ENCODE measurements at places on chromosomes 1 and 21.

DNA sequence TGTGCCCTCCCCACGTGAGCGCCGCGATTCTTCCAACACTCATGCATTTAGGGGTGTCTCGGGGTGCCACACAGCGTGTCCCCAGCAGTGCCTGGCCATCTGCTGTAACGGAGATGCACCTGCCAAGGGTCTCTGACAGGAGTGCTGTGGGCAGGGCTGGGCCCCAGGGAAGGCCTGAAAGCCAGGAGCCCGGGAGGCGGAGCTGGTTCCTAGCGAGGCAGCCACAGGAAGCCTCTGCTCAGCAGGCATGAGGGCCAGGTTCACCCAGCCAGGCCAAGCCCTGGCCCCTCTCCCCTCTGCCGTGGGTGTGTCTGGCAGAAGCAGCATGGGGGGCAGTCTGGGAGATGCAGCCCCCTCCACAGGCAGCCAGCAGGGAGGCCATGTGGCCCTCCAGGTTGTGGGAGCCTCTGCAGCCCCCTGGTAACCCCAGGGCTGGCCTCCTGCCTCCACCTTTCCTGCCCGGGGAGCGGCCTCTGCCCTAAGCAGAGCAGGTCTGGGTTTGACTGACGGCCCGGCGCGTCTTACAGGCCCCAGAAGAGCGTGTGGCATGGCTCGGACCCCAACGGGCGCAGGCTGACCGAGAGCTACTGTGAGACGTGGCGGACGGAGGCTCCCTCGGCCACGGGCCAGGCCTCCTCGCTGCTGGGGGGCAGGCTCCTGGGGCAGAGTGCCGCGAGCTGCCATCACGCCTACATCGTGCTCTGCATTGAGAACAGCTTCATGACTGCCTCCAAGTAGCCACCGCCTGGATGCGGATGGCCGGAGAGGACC is 30.4 kb downstream of the SLC19A1 start:
- no peak for DNase-seq

DNA sequence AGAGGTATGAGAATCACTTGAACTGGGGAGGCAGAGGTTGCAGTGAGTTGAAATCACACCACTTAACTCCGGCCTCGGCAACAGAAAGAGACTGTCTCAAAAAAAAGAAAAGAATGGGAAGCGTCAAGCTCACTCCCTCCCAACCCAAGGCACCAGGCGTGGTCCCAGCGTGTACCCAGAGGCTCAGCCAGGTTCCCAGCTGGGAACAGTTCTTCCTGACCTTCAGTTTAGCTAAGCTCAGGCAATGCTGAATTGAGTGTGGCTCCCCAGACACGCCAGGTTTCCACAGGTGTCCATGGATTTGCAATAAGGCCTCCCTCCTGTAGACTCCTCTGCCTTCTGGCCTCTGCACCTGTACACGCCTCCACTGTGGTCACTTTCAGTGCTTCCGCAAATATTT is 140.7 kb upstream of the TMEM51 start:
- no peak for DNase-seq

DNA sequence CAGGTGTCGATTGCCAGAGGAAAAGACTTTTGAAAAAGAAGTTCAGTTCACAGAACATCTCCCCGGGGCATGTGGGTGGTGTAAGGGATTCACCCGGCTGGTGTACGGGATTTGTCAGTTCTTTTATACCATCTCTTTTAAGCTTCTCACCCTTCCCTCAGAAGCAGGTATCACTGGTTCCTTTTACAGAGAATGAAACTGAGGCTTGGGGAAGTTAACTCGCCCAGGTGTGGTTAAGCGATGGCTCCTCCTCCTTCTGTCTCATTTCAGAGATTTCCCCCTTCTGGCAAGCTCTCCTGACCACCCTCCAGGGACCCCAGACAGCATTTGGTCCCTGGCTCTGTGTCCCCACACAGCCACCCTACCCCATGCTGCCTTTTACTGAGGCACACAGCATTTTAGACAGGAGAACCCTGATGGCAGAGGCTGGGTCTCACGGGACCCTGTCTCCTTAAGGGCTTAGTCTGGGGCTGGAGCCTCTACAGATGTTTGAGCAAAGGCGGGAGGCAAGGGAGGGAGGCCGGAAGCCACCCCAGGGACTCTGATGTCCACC is 2.8 kb upstream of the ECE1 start:
- no peak for DNase-seq

- DNase-seq, result no peak
These were observed 66.4 kb downstream of the DAB1 start for GRCh38 chr1:57357462-57357861.

- no peak for DNase-seq
These were observed 22.1 kb downstream of the HSPG2 start for GRCh38 chr1:21914880-21915640.

DNA sequence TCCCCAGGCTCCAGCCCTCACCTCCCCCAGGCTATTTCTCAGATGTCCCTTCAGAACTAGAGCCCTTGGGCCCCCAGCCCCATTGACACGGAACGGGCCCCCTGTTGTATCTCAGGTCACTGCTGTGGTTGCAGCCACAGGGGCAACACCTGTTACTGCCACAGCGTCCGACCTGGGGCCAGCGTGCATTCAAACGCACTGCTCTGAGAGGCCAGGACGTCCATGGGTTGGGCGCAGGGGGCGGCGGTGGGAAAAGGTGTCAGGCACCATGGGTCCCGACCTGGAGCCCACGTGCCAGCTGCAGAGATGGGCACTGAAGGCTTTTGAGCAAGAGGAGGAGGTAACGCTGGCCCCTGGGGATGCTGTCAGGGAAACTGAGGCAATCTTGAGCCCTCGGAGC is 13.3 kb downstream of the FAAP20 start:
- no peak for DNase-seq

DNA sequence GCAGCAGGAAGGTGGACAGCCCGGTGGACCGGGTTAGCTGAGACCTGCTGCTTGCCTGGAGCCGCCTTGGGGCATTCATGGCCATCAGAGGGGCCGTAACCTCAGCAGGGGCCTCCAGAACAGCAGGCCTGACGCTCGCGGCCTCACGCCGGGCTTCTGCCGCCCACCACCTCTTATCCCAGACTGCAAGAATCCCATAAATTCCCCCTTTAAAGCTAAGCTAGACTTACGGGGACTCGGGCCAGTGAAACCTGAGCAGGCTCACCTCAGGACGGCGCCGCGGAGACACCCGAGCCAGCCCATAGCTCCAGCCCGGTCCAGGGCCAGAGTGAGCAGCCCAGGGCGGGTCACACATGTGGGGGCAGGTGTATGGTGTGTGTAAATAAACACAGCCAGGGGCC is 132.3 kb downstream of the GLIS1 start:
- no peak for DNase-seq

GRCh38 chr1:175217721-175218531 is 25.4 kb upstream of the KIAA0040 start:
- DNase-seq, result no peak

GRCh38 chr1:155241069-155241679 is 14.1 kb downstream of the ENTREP3 start:
- peak; percentile 76 for DNase-seq

- no peak for DNase-seq
These were observed 24.7 kb upstream of the DNASE2B start for GRCh38 chr1:84373436-84374141.

- DNase-seq, result no peak
These were observed 651.8 kb downstream of the LMO4 start for GRCh38 chr1:87980494-87980893.

DNA sequence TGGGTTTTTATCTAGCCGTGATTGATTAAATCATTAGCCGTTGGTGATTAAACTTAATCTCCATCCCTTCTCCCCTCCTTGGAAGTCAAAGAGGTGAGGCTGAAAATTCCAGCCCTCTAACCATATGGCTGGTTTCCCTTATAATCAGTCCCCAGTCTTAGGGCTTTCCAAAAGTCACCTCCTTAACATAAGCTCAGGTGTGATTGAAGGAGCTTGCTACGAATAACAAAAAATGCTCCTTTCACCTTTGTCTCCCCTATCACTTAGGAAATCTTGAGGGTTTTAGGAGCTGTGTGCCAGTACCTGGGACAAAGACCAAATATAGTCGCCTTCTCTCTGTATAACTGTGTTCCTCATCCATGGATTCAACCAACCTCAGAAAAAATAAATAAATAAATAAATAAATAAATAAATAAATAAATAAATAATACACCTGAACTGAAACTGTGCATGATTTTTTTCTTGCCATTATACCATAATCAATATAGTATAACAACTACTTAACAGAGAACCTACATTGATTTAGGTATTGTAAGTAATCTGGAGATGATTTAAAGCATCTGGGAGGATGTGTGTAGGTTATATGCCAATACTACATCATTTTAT is 82.2 kb downstream of the PAPPA2 start:
- no peak for DNase-seq

GRCh38 chr1:61152469-61153105 is 70.2 kb downstream of the NFIA start:
- DNase-seq, result no peak

DNA sequence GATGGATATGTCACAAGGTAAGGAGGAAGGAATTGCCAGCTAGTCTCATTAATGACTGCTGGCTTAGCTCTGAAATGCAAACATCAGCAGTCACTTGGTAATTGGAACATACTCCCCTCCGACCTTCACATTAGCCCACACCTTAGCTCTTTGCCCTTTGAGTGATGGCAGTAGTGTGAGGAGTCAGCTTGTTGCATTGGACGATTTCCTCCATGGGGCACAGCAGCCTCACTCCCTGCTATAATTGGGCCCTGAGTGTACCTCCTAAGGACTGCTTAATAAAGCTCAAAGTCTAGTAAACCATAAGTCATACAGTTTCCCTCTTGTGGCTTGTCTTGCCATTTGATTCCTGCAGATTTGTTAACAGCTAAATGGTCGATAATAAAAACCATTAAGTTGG is 19.4 kb downstream of the METTL13 start:
- no peak for DNase-seq

GRCh38 chr1:204081791-204082513 is 9.0 kb downstream of the SOX13 start:
- no peak for DNase-seq

GRCh38 chr1:179082999-179083335 is 1.1 kb downstream of the TOR3A start:
- no peak for DNase-seq

- DNase-seq, result no peak
These were observed 153.4 kb downstream of the KCNT2 start for GRCh38 chr1:196454792-196455191.

DNA sequence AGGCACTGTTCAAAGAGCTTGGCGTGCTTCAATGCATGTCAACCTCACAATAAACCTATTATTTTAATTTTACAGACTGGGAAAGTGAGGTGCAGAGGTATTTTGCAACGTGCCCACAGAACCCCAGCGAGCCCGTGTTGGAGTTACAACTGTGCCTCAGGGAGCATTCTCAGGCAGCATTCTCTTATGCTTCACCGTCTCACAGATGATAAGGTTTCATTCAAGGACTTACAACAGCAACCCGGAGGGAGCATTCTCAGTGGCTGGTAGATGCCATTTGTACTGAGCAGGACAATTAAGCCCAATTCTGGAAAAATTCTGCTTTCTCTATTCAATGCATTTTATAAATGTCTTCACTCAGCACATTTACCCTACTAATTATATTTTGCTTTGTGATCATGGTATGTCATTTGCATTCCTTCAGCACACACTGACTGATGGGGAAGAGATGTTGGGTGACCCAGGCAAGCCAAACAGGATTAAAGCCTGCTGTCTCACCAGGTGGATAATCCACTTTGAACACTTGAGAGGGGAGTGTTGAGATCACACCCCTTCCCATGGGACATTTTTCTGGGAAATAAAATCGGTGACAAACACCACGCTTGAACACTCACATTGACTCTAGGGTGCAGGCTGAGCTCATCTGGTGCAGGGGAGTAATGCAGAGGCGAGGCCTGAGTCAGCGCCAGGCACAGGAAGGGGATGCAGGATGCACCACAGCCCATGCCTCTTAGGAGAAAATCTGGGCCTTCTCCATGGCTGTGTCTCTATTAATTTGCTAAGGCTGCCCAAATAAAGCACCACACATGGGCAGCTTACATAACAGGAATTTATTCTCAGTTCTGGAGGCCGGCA is 113.9 kb downstream of the CLIC6 start:
- DNase-seq, result no peak

DNA sequence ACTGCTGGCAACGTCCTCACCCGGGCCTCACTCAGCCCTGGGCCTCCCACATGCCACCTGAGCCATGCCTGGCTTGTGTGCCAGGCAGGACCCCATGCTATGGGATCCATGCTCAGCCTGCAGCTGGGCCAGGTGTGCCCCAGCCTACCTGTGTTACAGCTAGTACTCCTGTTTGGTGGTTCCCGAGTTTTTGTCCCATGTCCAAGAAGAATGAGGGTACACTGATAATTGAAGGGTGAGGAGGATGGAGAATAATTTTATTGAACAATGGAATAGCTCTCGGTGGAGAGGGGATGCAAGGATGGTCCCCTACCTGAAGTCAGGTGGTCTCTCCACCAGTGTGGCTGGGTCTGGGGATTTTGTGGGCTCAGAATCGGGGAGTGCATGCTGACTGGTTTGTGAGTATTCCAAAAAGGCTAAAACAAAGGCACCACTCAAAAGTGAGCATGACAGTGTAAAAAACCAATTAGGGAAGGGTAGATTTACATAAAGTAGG is 137.9 kb downstream of the TNFSF18 start:
- DNase-seq, result no peak

DNA sequence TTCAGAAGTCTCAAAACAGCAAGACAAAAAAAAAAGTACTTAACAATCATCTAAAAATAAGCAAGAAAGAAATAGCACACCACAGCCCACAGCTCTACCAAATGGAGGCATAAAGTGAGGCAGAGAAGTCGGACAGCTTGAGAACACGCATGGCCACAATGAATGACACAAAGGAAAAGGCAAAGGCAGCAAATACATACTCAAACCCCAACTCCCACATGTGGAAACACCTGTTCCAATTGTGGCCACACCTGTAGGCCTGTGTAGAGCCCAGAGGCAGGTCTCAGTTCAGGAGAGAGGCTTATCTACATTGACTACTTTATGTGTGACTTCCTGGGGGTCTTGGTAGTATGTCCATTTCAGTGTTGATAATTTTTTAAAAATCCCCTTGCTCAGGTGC is 543.5 kb downstream of the LMO4 start:
- no peak for DNase-seq

DNA sequence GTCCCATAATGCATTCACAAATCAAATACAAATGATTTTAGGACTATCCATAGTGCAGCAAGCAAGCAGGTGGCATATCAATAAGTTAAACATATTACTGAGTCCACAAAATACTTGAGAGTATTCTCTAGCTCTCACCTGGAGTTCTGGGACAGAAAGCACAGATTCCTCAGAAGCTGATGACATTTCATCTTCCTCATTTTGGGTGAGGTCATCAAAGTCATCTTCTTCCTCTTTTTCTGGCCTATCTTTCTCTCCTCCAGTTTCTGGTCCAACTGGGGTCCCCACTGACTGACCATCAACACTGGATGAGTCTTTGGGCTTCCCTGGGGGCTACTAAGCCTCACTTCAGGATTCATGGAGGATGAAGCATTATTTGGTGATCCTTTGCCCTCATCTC is 38.9 kb downstream of the YY1AP1 start:
- DNase-seq, result no peak

GRCh38 chr1:204571128-204571527 is 54.9 kb downstream of the MDM4 start:
- no peak for DNase-seq
